ENCODE measurements at places on chromosomes 13 and 19.
A peak's percentile ranks its signal among the peaks of the same experiment; 100 is the strongest.

GRCh38 chr19:4038661-4039423 lies 27.9 kb downstream of the ZBTB7A start:
- DNase-seq: no peak

- no peak for DNase-seq
These were observed 556.3 kb downstream of the PCDH17 start for GRCh38 chr13:58187881-58188280.

- peak; percentile 71 for DNase-seq
These were observed 76.4 kb upstream of the MCF2L start for GRCh38 chr13:112892426-112893206.

DNA sequence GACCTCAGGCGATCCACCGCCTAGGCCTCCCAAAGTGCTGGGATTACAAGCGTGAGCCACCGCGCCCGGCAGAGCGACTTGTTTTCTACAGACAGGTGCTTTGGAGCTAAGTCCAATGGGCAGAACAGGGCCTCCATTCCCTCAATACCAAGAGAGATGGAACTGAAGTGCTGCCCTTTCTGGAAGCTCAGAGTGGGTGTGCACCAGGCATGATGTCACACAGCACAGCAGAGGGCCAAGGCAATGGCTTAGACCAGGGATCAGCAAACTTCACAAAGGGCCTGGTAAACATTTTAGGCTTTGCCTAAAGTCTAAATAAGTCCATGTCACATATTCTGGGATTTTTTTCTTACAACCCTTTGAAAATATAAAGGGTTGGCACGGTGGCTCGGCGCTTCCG lies 21.3 kb downstream of the TLE6 start:
- DNase-seq: no peak

DNA sequence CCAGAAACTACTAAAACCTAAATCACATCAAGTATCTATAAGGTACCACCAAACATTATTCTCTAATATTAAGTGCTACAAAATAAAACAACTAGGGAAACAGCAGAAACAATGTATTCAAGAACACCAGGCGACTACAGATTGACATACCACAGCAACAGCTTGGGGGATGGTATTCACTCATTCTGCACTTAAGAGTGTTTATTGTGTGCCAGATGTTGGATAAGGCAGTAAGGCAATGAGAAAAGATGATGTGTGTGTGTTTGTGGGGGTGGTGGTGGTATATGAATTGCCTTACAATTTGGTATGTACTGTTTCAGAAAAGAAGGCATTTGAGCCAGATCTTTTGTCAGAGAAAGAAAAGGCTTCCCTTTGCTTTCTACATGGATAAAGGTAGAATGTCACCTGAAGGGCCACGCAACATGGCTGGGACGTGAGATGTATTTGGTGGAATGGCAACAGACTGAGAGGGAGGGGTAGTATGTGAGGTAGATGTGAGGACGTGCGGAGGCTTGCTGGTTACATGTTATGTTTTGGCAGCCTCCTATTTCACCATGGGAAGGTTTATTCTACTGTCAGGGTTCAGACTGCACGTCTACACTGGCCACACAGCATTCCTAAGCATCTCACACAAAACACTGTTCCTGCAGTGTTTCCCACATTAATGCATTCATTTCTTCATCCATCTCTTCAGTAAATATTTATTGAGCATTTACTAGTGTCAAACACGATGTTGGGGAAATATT lies 300.7 kb downstream of the KLF12 start:
- no peak for DNase-seq

GRCh38 chr13:92547266-92547665 lies 679.3 kb upstream of the GPC6 start:
- no peak for DNase-seq

- no peak for DNase-seq
These were observed 2.4 kb downstream of the LRFN3 start for GRCh38 chr19:35938282-35939224.

DNA sequence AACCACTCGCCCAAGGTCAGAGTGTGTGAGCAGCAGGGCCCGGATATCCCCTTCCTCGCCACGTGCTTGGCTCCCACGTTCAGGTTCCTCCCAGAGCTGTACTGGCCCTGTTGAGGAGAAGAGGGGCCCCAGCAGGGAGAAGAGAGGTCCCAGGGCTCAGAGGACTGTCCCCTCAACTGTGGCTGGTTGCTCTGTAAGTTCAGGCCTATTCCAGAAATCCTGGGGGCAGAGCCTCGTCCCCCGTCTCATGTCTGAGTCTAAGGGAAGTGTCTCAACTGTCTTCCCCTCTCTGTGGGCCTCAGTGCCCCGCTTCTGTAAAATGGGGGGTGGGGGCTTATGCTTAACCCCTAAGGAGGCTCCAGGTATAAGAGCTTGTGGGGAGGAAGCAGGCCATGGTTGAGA lies 3.9 kb downstream of the PPP5C start:
- no peak for DNase-seq

DNA sequence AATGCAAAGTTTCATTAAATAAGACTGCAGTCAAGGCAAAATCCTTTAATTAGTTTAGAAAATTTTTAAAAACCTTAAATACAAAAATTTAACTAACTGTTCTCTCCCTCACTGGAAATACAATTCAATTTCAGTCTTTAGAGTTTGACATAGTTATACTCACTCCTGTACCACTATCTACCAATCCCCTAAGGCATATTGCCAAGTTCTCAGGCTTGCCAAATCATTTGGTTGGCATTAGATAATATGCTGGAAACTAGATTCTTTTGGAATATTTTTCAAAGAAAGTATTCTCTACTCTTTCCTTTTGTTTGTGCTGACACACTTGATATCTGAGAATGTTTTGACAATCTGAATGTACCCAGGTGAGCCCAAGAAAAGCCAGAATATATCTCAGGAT lies 77.2 kb downstream of the TSC22D1 start:
- no peak for DNase-seq

DNA sequence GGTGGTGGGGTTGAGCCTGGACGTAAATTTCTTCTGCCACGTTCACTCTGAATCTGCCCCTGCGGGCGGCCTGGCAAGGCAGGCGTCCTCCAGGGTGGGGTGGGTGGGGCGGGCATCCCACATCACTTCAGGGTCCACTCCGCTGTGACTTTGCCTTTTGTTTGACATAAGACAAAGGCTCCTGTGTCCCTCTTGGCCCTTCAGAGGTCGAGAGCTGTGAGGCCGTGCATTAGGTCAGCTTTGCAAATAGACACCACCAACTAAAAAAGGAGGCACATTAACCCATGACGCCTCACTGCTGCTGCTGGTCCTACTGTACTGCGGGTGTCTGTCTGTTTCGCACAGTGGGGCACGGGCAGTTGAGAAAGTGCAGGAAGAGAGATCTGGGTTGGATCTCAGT lies 10.5 kb upstream of the ZNF536 start:
- no peak for DNase-seq

DNA sequence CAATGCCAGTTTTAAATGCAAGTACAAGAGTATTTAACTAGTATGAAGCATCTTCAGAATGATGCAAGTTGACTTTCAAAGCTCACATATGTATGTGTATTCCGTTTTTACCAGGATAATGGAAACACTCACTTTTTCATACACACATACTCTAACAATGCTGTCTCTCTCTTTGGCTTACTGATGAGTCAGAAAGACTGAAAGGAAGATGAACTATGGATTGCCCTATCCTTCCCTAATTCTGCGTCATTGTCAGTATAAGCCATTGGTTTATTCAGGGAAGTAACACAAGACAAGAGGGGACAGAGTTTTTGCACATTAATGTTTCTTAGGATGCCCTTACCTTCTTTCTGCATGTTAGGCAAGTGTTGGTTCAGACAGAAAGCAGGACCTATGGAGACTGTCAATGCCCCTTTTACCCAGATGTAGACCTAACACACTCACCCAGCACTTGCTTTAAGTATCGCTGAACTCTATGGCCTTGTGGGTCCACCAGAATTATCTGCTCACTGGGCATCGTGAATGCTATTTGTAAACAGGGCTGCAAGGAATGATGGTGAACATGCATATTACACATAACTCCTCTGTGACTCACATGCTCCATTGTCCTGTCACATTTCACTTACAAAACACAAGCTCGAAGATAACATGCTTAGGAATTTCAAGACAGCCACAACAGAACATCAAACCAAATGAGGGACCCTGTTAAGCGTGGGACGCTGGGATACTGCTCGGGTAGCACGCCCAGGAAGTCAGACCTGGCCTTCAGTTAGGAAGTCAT lies 10.0 kb upstream of the OXGR1 start:
- DNase-seq: no peak

GRCh38 chr19:48368936-48369335 lies 4.8 kb downstream of the SYNGR4 start:
- DNase-seq: no peak

DNA sequence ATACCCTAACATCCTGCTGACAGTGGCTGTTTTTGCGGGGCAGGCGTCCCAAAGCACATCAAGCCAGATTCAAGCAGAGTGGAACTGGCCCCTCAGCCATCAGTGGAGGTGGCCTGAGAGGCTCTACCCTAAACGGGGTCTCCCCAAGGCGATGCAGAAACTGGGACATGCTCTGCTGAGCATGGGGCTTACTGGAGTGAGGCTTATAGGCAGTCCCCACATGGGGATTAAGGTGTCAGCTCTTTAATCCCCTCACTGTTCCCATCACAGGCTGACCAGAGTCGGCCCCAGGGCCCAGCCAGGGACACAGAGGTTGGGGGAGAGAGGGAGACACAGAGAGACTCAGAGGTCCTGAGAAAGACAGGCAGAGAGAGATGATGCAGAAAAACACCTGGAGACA lies 17.0 kb downstream of the CYP2F1 start:
- DNase-seq: no peak

- DNase-seq: no peak
These were observed 216.8 kb downstream of the DIAPH3 start for GRCh38 chr13:59946944-59947343.

Measured in left lobe of liver (tissue), 2 donors.